ENCODE measurements at places on chromosomes 12 and 14.

- no peak for DNase-seq
These were observed 136.1 kb upstream of the WSCD2 start for GRCh38 chr12:107992870-107993451.

DNA sequence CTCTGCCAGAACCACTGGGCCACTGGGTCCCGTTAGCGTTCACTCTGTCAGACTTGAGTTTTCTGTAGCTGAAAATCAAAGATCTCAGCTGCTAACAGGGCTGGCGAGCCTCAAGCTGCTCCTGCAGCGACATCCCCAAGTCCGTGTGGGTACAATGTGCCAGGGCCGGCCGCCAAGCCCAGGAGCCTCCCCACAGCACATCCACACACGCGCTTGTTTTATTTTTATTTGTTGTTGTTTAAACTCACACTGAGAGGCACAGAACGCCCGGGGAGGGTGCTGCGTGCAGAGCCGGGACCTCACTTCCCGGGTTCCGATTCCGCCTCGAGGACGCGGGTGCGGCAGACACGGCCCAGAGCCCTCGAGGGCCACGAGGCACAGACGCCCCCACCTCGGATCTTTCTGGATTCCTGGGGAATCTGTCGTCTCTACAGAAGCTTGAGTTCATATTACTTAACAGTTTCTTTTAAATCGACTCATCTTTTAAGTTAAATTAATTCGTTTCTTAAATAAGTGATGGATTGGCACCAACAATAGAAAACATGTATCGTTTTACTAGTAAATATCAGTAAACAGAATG lies 9.3 kb downstream of the GALNT9 start:
- no peak for DNase-seq

DNA sequence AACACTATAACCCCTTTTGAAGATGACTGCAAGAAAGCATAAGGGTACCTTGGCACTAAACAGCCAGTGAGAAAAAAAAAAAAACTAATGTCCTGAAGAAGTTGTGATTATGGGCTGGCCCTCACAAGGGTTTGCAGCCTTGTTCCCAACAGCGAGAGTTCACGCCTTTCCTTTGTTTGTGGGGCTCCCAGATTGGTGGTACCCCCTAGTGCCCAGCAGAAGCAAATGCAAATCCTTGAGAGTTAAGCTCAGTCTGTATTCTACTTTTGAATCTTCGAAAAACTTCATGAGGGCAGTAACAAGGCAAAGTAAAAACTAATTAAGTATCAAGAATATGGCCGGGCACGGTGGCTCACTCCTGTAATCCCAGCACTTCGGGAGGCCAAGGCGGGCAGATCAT lies 238.9 kb upstream of the LMO3 start:
- no peak for DNase-seq

DNA sequence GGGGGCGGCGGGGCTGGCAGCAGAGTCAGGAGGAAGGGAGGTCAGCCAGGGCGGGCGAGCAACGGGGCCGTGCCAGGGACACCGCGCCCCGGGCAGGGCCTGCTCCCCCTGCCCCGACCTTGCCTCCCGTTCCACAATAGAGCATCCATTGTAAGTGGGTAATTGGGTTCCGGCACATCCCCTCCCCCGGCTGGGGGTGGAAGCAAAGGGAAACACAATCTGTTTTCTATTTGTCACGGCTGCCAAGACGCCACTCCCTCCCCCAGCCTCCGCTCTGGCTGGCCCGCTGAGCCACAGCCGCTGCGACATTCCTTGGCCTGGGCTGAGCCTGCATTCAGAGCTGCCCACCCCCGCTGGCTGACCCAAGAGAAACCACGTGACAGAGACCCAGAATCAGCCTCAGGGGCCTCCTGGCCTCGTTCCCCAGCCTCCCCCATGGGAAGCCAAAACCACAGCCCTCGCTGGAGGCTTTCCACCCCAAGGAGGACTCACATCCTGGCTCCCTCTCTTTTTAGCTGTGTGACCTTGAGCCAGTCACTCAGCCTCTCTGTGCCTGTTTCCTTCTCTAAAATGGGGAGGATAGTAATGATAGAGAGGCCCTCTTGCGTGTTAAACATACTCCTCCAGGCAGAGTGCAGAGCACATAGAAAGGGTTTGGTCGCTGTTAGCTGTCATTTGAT lies 117.6 kb downstream of the SCARB1 start:
- peak; percentile 92 for DNase-seq

GRCh38 chr12:82412246-82412645 lies 53.9 kb downstream of the METTL25 start:
- DNase-seq, result no peak

DNA sequence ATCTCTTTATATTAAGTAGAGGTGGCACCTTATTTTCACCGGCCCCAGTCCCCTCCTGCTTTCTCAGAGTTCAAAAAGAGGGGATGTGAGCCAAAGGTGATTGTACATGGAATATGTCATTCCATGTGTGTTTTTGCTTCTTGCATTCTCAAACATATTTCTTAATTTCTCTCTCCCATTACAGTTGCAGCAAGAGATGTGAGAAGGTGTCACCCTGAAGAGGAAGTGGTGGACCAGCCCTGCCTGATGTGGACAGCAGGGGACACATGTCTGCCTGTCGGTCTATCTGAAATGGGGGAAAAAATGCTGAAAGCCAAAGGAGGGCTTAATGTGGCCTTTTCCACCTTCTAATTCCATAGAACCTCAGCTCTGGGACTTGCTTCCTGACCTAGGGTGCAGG lies 1.9 kb upstream of the FOXN3 start:
- no peak for DNase-seq

DNA sequence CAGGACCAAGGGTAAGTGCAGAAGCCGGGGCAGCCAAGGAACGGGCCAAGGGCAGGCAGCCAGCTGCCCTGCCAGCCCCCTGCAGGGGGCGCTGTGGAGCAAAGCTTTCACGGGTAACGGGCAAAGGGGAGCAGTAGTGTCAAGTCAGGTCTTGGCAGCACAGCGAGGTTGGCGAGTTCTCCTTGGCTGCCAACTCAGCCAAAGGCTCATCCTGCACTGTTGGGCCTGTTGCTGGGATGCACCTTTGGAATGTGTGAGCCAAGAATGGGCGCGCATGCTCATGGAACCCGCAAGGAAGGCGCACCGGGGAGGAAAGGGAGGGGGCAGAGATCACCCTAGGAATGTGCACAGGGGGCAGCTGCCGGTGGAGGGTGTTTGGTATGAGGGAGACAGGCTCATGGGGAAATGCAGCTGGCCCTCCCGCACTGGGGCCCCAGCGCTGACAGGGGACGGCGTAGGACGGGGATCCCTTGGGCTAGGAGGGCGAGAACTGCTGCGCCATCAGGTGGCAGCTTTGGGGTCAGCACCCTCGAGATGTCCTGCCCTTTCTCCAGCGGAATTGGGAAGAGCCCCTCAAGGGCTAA lies 138.0 kb downstream of the ASCL4 start:
- DNase-seq, result peak; percentile 45

DNA sequence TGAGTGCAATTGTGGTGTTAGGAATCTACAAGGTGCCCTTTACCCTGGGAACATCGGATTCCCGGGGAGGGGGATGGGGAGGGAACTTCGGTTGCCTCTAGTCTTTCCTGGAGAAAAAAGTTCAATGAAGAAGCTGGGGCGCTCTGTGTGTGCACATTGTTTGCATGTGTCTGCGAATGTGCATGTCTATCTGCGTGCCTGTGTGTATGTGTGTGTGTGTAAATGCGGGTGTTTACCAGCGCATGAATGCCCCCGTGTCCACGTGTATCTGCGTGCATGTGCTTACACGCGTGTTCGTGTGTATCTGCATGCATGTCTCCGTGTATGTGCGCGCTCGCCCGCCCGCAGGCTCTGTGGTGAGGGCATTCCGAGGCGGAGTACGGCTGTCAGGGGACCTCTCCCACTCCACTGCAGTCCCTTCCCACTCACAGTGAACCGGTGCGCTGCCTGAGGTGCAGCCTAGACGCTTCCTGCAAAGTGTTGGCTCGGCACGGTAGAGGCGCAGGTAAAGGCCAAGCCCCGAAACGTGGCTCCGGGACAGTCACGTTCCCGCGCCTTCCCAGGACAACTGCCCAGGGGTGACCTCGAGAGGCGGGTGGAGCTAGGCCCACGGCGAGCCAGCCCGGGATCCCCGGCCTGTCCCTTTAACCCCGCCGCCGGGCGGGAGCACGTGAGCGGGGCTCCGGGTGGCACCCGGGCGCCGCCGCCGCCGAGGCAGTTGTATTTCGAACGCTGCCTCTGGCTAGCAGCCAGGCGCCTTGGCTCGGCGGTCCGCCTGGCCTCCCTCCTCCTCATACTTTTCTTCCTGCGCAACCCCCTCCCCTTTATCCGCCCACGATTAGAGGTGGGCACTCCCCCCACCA lies 539 bp upstream of the HMGA2 start:
- DNase-seq, result no peak

DNA sequence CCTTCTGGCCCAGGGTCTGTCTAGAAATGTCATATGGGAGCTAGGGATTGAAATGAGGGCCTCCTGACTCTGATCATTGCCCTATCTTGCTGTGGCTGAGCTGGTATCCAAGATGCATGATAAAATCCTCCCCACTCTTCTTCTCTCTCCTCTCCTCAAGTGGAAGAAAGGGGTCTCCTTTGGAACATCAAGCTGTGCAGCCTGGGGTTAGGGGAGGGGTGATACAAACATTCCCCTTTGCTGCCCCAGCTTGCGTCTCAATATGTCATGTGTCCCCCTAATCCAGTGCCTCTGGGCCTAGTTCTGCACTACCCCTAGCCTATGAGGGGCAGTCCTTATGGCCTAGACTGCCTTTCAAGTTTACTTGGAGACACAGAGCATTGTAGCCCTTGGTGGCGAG lies 8.5 kb downstream of the RDH16 start:
- no peak for DNase-seq

- DNase-seq, result no peak
These were observed 83.3 kb upstream of the MED13L start for GRCh38 chr12:116360579-116361413.

DNA sequence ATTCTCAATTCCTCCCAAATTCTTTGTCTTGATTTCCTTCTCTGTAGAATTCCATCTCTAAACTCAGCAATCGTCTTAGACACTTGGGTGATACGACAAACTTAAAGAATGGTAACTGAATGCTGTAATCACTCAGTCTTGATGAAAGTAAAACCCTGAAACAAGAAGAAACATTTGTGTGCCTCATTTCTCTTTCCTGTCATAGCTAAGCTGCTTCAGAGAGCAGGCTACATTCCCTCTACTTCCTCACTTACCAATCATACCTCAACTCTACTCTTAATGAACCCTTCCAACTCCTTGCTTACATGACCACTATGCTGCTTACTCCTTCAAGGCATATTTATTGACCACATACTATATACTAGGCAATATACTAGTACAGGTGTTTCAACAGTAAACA lies 8.3 kb downstream of the MAP4K5 start:
- DNase-seq, result no peak

GRCh38 chr12:68189821-68190242 lies 30.3 kb upstream of the IFNG start:
- no peak for DNase-seq

DNA sequence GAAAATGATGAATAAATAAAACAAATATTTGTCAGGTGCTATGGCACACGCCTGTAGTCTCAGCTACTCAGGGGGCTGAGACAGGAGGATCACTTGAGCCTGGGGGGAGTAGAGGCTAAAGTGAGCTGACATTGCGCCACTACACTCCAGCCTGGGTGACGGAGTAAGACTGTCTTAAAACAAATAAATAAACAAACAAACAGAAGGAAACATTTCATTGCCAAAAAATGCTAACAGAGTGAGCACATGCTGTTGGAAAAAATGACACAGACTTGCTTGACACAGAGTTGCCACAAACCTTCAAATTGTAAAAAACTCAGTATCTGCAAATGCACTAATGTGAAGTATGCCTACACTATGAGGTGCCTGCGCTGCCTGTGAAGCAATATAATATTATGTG lies 50.8 kb upstream of the AP4S1 start:
- DNase-seq, result no peak

GRCh38 chr12:92529944-92530343 lies 172.8 kb upstream of the PLEKHG7 start:
- no peak for DNase-seq

- no peak for DNase-seq
These were observed 6.4 kb downstream of the GNS start for GRCh38 chr12:64752833-64753238.

DNA sequence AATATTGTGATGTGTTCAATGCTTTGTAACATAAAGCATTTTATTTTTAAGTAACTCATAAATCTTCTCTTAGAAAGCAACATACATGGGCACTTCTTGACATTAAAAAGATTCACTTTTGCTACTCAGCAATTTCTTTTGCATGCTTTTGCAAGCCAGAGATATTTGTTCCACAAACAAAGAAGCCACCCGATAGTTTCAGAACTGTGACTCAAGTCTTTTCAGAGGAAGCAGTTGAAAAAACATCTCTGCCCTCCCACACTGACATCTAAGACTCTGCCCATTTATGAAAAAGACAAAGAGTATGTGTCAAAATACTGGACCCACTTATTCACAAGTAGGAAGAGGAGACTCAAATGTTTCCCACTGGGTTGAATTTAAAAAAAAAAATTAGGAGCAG lies 7.5 kb downstream of the APPL2 start:
- no peak for DNase-seq

DNA sequence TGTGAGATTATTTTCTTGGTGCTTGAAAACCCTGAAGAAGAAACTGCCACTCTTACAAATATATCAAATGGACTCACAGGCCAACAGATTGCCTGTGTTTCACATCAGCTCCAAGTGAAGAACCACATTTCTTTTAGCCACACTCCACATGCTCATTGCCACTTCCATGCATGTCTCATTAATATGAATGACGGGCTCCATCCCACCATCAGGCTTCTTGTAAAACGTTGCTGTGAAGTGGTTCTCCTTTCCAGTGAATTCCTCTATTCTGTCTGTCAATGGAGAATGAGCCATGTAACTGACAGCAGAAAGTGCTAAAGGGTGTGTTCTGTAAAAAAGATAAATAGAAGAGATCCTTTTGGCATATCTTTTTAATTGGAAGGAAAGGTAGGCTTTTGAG lies 188.2 kb upstream of the RMST start:
- no peak for DNase-seq

DNA sequence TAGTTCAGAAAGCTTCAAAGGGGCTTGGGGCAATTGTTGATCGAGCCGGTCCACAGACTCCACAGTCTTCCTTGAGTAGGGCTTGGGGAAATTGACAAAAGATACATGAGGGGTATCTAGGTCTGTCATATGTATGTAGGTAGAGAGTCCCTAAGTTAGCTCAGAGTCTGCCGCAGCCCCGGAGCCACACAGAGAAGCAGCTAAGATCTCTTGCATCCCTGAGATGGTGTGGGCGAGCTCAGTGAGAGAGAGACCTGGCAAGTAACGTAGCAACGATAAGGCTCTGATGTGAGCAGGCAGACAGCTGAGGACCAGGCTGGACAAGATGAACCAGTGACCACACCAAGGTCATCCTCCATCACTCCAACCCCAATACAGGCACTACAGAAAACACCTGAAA lies 297.6 kb downstream of the TMEM132D start:
- DNase-seq, result no peak

DNA sequence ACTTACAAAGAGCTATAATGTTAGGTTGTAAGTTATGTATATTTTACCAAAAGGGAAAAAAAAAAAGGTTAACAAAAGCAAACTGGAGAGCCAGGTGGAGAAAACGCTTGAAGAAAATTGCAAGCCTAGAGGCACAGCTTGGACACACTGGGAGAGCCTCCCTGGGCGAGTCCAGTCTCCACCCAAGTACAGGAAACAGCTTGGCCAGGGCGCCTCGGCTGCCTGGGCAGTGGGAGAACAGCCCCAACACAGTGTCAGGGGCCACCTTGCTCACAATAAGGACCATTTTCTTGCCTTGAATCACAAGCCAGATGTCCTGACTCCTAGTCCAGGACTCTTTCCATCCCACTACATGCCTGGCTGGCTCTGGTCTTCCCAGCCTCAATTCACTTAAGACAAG lies 33.3 kb downstream of the TTC7B start:
- DNase-seq, result no peak

Measured in anterior cingulate cortex (tissue), 58 donors.